ENCODE measurements at places on chromosomes 11 and 22.

- DNase-seq: no peak
Measured at GRCh38 chr11:118239509-118240205, 12.5 kb downstream of the MPZL3 start.

DNA sequence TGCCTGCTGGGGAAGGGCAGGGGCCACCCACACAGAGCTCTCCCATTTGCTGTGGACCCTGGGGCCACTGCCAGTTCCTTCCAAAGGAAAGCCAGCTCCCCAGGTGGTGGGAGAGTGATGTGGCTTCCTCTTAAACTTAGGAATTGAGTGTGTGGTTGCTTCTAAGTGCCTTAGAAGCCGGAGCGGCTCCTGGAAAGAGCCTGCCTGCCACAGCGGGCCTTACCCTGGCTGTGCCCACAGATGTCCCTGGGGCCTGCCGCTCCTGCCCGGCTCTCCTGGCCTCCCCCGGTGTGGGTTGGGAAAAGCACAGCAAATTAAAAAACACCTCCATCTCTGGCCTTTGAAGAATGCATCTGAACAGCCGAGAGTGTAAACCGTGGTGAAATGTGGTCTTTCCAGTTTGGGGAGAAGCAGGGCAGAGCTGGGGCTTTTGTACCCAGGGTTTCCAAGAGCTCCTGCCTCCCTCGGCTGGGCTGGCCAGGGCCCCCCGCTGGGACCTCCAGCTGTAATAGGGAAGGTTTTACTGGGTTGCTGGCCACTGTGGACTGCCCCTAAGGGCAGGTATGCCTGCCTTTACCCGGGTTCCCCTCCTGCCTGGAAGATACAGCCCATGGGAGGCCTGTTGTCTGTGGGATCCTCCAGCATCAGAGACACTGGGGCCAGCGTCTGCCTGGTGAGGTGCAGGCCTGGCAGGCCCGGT, 30.2 kb downstream of the LRP5 start:
- DNase-seq: no peak

GRCh38 chr11:93166194-93166593, 31.6 kb downstream of the SLC36A4 start:
- no peak for DNase-seq

DNA sequence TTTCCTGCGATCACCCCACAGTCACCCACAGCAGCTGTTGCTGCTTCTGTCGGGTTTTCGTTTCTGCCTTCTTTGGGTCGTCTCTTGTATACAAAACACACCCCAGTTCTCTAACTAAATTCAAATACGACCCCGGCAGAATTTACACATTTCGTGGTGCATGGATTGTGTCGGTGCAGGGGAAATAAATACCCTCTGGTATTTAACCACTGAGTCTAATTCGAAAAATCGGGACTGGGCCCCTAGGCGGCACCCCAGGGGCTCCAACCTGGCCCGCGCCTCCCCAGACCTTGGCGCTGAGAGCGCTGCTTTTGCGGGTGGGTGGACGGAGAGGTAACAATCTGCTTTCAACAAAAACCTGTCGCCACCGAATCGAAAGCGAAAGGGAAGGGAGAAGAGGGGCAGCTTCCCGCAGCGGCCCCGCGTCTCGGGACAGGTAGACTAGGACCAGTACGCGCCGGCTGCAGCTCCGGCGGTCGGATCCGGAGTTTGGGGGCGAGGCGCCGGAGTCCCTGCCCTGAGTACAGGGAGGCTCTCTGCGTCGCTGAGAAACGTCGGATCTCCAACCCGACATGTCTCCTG, 4.4 kb downstream of the ALX4 start:
- no peak for DNase-seq

- DNase-seq: no peak
Measured at GRCh38 chr11:83092488-83093384, 21.0 kb upstream of the RAB30 start.
